ENCODE measurements at places on chromosomes 6 and 20. TPM values are rescaled to one million over a fixed set of nuclear protein-coding genes. Genes with fewer than 3 reads are reported as not detected.
A peak's percentile ranks its signal among the peaks of the same experiment; 100 is the strongest.

The POFUT1 gene
- 24.0 TPM for total RNA-seq

DNA sequence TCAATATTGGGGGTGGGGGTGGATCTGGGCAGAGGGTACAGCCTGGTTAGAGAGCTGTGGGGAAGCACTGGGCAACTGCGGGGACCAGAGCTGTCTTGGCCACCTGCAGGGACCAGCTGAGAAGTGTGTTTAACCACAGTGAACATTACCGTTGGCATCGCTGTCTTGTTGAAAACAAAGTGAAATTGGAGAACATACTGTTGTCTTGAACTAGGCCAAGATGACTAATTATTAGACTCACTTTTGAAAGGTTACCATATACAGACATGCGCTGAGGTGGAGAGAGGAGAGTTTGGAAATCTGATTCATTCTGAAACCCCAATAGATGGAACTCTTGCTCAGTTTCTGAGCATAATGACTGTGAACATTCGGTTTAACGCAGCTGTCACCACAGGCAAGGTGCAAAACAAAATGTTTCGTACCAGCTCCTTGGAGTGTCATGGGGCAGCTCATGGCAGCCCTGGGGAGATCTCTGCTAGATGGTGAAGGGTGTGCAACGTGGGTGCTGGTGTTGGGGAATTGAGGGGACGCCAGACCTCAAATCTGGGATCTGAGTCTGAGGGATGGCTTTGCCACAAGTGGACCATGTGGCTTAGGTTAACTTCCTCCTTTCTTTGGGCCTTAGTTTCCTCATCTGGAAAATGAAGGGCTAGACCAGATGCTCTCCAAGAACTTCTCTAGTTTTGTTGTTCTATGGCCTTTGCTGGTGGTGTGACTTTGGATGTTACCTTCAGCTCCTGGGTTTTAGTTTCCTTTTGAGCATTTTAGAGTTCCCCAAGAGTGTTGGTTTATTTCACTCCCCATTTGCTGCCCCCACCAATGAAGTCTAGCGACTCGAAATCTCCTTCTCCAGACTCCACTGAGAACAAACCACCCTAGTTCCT lies 24.6 kb upstream of the GTSF1L start:
- H3K4me3 ChIP-seq: peak overlapping the region; percentile 47
- H3K27me3 ChIP-seq: no peaks in the 10 kb centered on the region
- DNase-seq: peak; percentile 36
- H3K27ac ChIP-seq: peak overlapping the region; percentile 91
- peaks cover 36% of the 10 kb centered on the region for H3K4me1 ChIP-seq

The B3GAT2 gene
- not detected for total RNA-seq

DNA sequence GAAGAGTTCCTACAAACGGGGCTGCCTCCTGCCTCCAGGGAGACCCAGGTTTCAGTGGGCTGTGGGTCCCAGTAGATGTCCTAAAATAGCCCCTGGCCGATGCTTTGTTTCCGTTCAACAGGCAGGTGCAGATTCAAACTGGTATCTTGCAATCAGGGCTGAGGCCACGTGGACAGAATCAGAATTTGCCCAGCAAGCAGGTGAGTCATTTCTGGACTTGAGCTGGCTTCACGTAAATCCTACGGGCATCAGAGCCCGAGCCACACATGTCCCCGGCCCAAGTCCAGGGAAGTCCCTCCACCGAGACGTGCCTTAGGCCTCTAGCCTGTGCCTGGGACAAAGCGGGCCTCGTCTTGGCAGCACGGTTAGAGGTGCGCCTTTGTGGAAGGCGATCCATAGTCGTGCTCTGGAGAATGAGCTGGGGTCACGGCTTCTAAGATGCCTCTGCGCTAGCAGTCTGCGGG lies 101.6 kb upstream of the FRMD1 start:
- no peak for DNase-seq
- H3K4me1 ChIP-seq: no peaks in the 10 kb centered on the region
- no peaks in the 10 kb centered on the region for H3K36me3 ChIP-seq
- H3K27me3 ChIP-seq: no peaks in the 10 kb centered on the region

GRCh38 chr20:11608736-11609135 lies 309.0 kb upstream of the BTBD3 start:
- H3K4me3 ChIP-seq: no peak overlapping the region
- no peaks in the 10 kb centered on the region for H3K36me3 ChIP-seq
- H3K27me3 ChIP-seq: no peaks in the 10 kb centered on the region
- no peak for DNase-seq

- peaks cover 11% of the 10 kb centered on the region for H3K4me1 ChIP-seq
- no peak overlapping the region for H3K27ac ChIP-seq
- no peaks in the 10 kb centered on the region for H3K36me3 ChIP-seq
These were observed 37.8 kb downstream of the MUC22 start for GRCh38 chr6:31048099-31048498.

- peaks cover 6% of the 10 kb centered on the region for H3K27me3 ChIP-seq
- H3K27ac ChIP-seq: no peak overlapping the region
- DNase-seq: no peak
These were observed 410.5 kb downstream of the QKI start for GRCh38 chr6:163825033-163825432.

GRCh38 chr6:13156381-13156780 lies 172.0 kb downstream of the TBC1D7 start:
- no peak overlapping the region for H3K27ac ChIP-seq
- DNase-seq: no peak
- peaks cover 14% of the 10 kb centered on the region for H3K27me3 ChIP-seq
- no peak overlapping the region for H3K4me3 ChIP-seq
- no peaks in the 10 kb centered on the region for H3K4me1 ChIP-seq

The C20orf173 gene
- total RNA-seq: not detected

The METTL24 gene
- total RNA-seq: not detected
